Testis (tissue), 5 donors: ENCODE measurements at places on chromosomes 4 and X. TPM values are rescaled to one million over a fixed set of nuclear protein-coding genes. Genes with fewer than 3 reads are reported as not detected.

The GIMD1 gene
- not detected for total RNA-seq

The ADAM29 gene
- total RNA-seq: 31.4 TPM

The FATE1 gene
- total RNA-seq: 890 TPM

The TKTL1 gene
- total RNA-seq: 224 TPM

The PPP2R2C gene
- 7.9 TPM for total RNA-seq

The SLC6A8 gene
- 107 TPM for total RNA-seq

The PCDH19 gene
- 3.4 TPM for total RNA-seq
